ENCODE measurements at places on chromosomes 3 and 15.
A peak's percentile ranks its signal among the peaks of the same experiment; 100 is the strongest.

DNA sequence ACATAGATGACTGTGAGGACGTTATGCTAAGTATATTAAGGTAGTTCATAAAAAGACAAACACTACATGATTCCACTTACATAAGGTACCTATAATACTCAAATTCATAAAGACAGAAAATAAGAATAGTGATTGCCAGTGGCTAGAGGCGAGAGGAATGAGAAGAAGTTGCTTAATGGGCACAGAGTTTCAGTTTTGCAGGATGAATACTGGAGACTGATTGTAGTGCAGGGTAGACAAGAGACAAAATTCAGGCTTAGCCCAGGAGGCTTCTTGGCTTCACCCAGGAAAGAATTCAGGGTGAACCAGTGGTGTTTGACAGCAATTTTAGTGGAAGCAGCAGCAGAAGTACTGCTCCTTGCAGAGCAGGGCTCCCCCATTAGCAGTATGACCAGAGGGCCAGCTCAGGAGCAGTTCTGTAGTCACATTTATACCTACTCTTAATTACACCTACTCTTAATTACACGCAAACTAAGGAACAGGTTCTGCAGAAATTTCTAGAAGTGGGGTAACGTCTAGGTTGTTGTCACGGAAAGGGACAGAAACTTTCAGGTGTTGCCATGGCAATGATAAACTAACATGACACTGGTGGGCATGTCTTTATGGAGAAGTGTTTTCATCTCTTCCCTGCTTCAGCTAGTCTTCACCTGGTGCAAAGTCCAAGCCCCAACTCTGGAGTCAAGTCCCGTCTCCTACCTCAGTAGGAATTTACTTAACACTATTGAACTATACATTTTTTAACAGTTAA is 55.2 kb downstream of the TBL1XR1 start:
- DNase-seq, result no peak

DNA sequence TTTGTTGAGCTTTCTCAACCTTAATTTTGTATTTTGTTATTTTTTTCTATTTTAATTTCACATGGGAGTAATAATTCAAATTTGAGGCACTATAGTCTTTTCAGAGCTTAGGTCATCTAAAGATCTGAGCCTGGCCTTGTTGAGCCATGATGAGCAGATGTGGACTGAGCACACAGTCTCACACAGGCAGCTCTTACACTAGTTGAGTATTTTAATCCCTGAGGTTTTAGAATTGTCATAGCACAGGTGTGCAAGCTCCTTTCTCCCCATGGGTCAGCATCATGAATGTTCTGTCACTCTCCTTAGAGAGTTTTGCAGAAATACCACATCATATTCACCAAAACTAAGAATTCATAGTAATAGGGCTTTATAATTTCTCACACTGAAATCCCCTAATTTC is 4.9 kb downstream of the ZBTB38 start:
- no peak for DNase-seq

- no peak for DNase-seq
Observed at GRCh38 chr3:64291345-64291744, 66.1 kb upstream of the PRICKLE2 start.

DNA sequence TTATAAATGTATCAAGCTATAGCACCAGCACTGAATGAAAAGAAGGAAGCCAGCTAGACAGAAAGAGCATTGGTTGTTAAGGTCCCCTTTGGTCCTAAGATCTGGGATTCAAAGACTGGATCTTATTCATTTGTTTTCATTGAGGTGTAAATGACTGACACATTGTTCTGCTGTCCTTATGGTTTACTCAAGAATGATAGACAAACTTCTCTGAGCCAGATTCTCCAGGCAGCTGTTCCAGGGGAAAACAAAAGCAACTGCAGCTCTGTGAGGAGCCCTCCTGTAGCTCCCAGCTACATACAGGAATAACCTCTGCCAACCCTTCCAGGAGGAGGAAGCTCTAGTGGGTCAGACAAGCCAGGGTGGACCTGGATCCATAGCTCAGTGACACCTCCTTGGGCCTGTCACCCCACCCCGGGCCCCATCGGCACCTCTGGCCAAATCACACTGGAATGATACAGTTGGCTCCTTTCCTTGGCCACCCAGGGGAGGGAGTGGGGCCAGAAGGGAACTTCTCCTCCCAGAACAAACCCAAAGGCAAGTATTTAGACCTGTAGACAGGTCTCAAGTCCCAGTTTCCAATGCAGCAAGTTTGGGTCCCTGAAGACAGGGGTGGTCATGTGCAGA is 57.8 kb downstream of the ZNF621 start:
- DNase-seq, result no peak

DNA sequence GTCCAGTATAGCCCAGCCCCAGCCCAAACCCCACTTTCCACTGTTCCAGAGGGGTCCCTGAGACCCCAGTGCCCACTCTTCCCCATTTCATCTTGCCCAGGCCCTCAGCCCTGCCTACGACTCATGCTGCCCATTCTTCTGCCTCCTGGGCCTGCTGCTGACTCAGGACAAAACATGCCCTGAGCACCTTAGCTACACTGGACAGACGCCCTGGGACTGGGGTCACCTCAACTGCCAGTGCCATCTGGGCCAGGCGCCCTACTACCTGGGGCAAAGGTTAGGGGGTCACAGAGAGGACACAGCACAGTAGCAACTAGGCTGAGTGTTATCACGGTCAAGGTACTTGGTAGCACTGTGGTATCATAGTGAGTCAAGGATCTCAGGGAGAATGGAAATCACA is 2.6 kb upstream of the LAMB2 start:
- no peak for DNase-seq

DNA sequence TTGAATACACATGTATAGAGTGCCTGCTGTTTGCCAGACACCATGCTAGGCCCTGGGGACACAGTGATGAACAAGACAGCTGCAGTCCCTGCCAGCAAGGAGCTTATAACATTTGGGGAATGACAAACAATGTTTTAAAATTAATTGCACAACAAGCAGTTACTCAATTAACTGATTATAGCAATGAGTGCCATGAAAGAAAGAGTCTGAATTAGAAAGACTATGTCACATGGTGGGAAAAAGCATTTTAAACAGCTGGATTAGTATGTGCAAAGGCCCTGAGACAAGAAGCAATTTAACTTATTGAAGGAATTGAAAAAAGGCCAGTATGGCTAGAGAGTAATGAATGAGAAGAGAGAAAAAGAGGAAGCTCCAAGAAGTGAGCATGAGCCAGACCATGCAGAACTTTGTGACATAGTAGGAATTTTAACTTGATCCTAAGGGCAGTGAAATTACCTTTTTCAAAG is 64.5 kb upstream of the PLXNA1 start:
- no peak for DNase-seq

GRCh38 chr3:159964166-159964973 is 24.3 kb upstream of the IL12A start:
- DNase-seq, result no peak

DNA sequence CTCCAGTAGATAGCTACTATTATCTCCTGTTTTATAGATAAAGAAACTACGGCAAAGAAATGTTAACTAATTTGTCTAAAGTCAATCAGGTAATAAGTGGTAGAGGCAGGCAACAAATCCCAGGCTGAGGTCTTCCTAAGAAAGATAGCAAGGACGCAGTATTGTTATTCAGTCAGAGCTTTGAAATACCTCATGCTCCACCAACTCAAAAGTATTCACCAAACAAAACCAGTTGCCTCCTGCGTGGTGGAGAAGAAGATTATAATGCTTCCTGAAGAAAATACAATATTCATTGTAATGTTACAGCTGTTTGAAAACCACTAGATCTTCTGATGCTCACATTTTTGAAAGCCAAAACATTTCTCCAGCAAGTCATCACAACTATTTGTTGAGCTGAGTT is 138.2 kb upstream of the CNTN4 start:
- DNase-seq, result no peak

DNA sequence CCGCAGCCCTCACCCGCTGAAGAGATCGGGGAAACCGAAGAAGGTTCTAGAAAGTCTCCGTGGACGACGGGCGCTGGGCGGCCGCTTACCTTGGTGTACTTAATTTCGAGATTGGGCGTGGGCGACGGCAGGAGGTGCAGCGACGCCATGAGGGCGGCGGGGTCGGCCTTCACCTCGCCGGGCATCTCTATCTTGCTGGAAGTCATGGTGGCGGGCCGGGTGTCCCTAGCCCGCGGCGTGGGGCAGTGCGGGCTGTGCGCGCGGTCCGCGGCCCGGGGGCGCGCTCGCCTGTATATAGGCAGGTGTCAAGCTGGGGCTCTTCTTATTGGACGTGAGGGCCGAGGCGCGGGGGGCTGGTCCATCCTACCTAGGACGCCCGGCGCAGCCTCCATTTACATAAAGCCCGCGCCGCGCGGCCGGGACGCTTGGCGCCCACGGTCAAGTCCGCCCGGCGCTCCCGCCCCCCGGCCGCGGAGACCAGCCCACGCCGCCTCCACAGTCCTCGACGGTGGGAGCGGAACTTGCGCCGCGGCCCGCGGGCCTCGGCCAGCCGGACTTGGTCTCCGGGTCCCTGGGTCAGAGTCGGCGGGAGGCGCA is at the start of gene ALDH1A2:
ALDH1A2 (minus strand) TSS at position 267 of the 597 bp plus-strand sequence; CDS start at position 206, 61 bp downstream.
- DNase-seq, result peak; percentile 80

GRCh38 chr15:51505251-51505650 is 117.3 kb downstream of the DMXL2 start:
- no peak for DNase-seq

GRCh38 chr3:43816372-43816771 is 125.6 kb downstream of the ABHD5 start:
- DNase-seq, result no peak

GRCh38 chr3:120646771-120647432 is 35.1 kb downstream of the HGD start:
- DNase-seq, result no peak

- peak; percentile 85 for DNase-seq
Observed at GRCh38 chr15:28975766-28976179, 90.0 kb downstream of the APBA2 start.

DNA sequence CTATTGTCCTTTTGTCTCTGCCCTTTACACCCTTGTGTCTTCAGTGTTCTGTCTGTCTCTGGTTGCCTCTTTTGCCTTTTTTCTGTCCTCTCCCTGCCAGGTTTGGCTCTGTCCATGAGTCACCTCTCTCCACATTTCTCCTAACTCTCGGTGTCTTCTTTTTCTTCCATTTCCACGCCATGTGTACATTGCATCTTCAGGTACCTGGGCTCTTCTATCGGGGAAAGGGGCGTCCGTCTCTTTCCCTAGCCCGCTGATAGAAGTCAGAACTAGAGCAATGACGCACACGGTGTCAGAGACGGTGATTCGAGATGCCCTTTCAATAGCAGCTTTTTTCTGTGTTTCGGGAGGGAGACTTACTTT is 641 bp downstream of the OPA1 start:
- peak; percentile 35 for DNase-seq

DNA sequence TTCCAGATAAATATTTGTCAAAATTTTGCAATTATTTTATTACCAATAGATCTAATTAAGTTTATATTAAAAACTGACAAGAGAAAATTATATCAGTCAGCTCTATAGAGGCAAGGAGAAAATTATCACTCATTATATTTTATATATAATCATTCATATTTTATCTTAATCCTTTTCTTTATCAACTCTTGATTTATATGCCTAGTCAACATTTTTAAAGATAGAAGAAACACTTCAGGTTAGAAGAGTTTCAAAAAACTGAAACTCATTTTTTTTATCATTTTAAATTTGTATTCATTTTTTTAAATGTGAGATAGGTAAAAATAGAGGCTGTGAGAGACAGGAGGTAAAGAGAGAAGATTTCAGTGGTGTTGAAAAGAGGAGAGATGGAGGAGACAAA is 217.3 kb upstream of the P2RY1 start:
- DNase-seq, result no peak

DNA sequence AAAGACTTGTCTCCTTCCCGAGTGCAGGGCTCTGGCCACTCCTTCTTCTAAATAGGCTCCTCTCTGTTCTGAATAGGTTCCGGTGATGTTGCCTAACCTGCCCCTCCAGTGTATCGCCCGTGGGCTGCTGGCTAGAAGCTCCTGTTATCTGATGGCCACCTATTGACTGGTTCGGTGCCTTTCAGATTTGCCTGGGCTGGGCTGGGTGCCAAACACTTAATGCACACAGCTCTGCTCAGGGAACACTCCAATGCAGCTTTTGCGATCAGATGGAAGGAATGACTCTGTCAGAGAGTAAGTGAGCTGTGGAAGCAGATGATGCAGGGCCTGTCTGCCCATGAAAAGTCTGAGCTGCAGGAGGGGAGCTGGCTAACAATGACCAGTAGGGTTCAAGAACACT is 112.9 kb downstream of the CORO2B start:
- no peak for DNase-seq

DNA sequence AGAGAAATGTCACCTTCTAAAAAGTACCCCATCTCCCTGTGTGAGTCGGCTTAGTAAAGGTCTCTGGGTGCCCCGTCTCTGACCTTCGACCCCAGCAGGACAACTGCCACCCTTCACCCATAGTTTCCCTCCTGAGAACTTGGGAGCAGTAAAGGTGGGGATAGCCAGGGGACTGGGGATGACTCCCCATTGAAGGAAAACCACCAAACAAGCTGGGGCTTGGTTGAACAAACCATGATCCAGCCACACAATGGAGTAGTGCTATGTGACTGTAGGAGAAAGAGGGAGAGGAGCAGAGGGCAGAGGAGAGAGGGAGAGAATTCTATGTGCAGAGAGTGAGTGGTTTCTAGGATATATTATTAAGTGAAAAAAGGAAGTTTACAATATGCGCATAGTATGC is 33.7 kb downstream of the IDH3A start:
- DNase-seq, result no peak

DNA sequence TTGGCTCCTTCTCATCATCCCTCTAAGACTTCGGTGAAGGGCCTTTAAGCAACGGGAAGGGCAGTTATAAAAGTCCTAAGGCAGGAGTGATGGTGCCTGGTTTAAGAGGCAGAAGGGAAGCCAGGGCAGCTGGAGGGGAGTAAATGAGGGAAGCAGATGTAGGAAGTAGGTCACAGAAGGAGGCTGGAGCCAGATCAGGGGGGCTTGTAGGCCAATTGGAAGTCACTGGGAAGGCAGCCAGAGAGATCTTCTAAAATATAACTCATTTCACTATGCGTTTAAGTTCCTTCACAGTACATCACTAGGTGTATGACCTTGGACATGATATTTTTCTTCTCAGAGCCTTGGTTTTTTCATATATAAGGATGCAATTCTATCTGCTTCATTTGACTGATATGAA is 94.7 kb downstream of the MYH15 start:
- no peak for DNase-seq

GRCh38 chr15:62779036-62779770 is 263.3 kb upstream of the TPM1 start:
- no peak for DNase-seq

- DNase-seq, result peak; percentile 46
Observed at GRCh38 chr3:51538115-51538458, 432 bp upstream of the RAD54L2 start.

DNA sequence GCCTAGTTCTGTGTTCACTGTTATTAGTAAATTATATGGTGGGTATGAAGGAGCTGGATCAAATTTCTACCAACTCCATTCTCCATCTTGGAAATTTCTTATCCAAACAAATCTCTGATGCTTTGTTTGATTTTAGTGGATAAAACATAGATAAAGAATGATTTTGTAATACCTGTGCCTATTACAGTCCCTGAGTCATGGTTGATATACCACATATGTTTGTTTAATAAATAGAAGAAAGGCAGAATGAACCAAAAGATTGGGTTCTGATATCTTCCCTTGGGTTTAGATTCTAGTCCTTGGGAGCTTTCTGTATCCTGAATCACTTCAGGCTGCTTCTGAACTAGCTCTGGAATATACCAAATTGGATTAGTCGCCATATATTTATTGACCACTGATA is 203.6 kb downstream of the PDCD6IP start:
- no peak for DNase-seq
